ENCODE measurements at places on chromosomes 5 and 9.

GRCh38 chr5:151144275-151144674 is 13.3 kb downstream of the ANXA6 start:
- DNase-seq, result no peak

- DNase-seq, result no peak
Measured at GRCh38 chr9:33943389-33943788, 105.3 kb downstream of the UBAP2 start.

GRCh38 chr9:119369680-119370366 is 588 bp upstream of the BRINP1 start:
- DNase-seq, result no peak

GRCh38 chr9:111001526-111001925 is 36.7 kb downstream of the LPAR1 start:
- DNase-seq, result no peak

DNA sequence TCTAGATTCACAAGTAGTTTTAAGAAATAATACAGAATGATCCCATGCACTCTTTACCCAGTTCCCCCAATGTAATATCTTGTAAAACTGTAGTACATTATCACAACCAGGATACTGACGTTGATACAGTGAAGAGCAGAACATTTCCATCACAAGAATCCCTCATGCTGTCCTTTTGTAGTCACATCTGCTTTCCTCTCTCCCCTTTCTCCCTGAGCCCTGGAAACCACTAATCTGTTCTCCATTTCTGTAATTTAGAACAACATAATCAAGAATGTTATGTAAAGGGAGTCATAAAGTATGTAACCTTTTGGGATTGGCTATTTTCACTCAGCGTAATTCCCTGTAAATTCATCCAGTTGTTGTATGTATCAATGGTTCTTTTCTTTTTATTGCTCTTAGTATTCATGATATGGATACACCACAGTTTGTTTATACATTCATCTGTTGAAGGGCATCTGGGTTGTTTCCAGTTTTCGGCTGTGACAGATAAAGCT is 61.1 kb downstream of the ERCC6L2 start:
- DNase-seq, result no peak

GRCh38 chr5:114435885-114436299 is 74.0 kb downstream of the KCNN2 start:
- DNase-seq, result no peak

GRCh38 chr9:97311798-97312500 is 4.5 kb downstream of the CCDC180 start:
- DNase-seq, result no peak

All from stimulated activated CD4-positive, alpha-beta T cell treated with anti-CD3 and anti-CD28 coated beads, TNF-alpha, amount 100 ng/mL, for 24 hours (primary cell).